Activated naive CD4-positive, alpha-beta T cell treated with anti-CD3 and anti-CD28 coated beads for 36 hours (primary cell): ENCODE measurements at places on chromosomes 13 and 19. TPM values are rescaled to one million over a fixed set of nuclear protein-coding genes. Genes with fewer than 3 reads are reported as not detected.

KLK2 gene
- total RNA-seq: not detected

PSG5 gene
- total RNA-seq: not detected

FOXA3 gene
- total RNA-seq: 0.20 TPM

OR4F17 gene
- total RNA-seq: not detected

SERPINE3 gene
- not detected for total RNA-seq

HIPK4 gene
- total RNA-seq: not detected

PPP1R37 gene
- total RNA-seq: 10.3 TPM

METTL21C gene
- total RNA-seq: not detected

DNA sequence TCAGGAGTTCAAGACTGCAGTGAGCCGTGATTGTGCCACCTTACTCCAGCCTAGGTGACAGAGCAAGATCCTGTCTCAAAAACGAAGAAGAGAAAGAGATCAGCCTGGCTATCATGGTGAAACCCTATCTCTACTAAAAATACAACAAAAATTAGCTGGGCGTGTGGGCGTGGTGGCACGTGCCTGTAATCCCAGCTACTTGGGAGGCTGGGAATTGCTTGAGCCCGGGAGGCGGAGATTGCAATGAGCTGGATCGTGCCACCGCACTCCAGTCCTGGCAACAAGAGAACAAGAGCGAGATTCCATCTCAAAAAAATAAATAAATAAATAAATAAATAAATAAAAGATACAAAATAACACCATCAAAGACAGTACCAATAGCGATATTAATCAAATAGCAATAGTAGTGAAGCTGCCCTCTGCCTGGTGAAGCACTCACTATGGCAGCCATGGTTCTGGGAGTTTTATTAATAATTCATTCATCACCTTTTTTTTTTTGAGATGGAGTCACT, 53.9 kb downstream of the NFIC start:
- no peak overlapping the region for H3K27ac ChIP-seq
- H3K36me3 ChIP-seq: no peaks in the 10 kb centered on the region
- no peak for DNase-seq
- no peak overlapping the region for H3K4me3 ChIP-seq

DNA sequence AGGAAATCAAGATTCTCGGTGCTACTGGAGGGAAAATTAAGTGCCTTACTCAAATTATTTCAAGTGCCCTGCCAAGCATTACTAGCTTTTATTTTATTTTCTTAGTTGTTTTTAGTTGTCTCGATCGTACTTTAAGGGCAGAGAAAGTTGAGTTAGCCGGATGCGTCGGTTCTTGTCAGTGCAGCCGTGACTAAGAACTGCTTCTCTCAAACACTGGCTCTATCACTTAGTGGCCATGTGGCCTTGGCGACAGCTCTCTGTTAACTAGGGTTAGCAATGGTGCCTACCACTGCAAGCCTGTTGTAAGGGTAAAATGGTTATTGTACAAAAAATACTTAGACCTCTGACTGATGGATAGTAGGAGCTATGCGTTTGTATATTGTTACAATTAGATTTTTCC, 227.8 kb downstream of the KATNAL1 start:
- H3K27me3 ChIP-seq: no peaks in the 10 kb centered on the region
- no peak overlapping the region for H3K4me3 ChIP-seq
- no peak for DNase-seq
- H3K4me1 ChIP-seq: no peaks in the 10 kb centered on the region
- H3K27ac ChIP-seq: no peak overlapping the region

GRCh38 chr19:19218911-19219310, 7.2 kb downstream of the NCAN start:
- DNase-seq: no peak
- H3K4me1 ChIP-seq: peaks cover 2% of the 10 kb centered on the region
- no peak overlapping the region for H3K27ac ChIP-seq
- H3K27me3 ChIP-seq: peaks cover 25% of the 10 kb centered on the region
- no peaks in the 10 kb centered on the region for H3K36me3 ChIP-seq
- H3K4me3 ChIP-seq: no peak overlapping the region

- no peaks in the 10 kb centered on the region for H3K4me1 ChIP-seq
- H3K4me3 ChIP-seq: no peak overlapping the region
- H3K27me3 ChIP-seq: no peaks in the 10 kb centered on the region
- DNase-seq: no peak
- H3K36me3 ChIP-seq: no peaks in the 10 kb centered on the region
- no peak overlapping the region for H3K27ac ChIP-seq
Measured at GRCh38 chr13:107824635-107825034, 390.7 kb downstream of the LIG4 start.

DNA sequence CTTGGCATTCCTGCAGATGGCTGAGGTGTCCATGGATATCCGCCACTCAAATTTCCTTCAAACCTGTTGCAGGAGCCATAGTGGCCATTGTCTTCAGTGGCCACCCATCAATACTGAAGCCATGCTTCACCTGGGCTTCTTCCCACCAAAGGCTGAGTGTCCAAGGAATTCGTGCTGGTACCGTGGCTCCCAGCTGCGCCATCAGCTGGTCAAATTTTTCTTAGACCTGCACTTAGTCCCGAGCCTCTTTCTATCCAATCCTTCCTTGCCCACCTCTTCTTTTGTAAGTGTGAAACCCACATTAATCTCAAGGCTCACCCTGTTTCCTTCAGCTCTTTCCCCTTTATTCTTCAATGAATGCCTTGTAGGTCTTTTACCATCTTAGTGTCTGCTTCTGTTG, 152.1 kb downstream of the PCDH9 start:
- DNase-seq: no peak
- no peak overlapping the region for H3K27ac ChIP-seq
- no peak overlapping the region for H3K4me3 ChIP-seq

GRCh38 chr19:12985049-12985776, 10.1 kb upstream of the NFIX start:
- DNase-seq: no peak
- H3K27me3 ChIP-seq: no peaks in the 10 kb centered on the region
- no peak overlapping the region for H3K27ac ChIP-seq
- no peaks in the 10 kb centered on the region for H3K36me3 ChIP-seq
- no peak overlapping the region for H3K4me3 ChIP-seq

GRCh38 chr19:47679922-47680857, 33.0 kb upstream of the EHD2 start:
- H3K4me1 ChIP-seq: no peaks in the 10 kb centered on the region
- no peak overlapping the region for H3K4me3 ChIP-seq
- H3K27me3 ChIP-seq: no peaks in the 10 kb centered on the region
- no peak overlapping the region for H3K27ac ChIP-seq
- no peak for DNase-seq

DNA sequence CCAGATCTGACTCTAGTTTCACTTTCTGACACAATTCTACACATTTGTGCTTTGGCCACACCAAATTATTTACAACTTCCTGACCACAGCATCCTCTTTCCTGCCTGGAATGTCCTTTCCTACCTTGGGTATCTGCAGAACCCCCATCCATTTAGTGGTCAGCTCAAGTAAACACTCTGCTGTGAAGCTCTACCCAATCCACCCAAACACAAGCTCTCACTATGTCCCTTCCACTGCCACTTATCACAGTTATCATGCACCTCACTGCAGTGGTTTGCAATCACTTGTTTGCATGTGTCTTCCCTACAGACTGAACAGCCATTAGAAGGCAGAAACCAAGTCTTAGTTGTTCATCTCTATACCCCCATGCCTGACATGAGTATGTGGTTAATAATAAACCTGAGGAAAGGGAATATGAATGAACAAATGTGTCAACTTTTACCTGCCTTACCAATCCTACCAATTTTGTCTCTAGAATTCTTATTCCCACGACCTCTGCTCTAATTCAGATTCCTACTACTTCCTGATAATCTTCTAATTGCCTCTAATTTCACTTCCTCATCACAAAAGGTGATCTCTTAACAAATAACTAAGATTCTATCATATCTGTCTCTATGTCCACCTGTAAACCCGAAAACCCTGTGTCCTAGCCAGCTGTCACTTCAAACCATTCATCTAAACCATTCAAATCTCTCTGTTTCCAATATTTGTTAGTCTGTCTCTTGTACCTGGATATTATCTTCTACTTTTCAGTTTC, 25.1 kb downstream of the LNX2 start:
- H3K27me3 ChIP-seq: no peaks in the 10 kb centered on the region
- H3K4me1 ChIP-seq: peaks cover 4% of the 10 kb centered on the region
- no peak overlapping the region for H3K4me3 ChIP-seq
- no peak for DNase-seq

DNA sequence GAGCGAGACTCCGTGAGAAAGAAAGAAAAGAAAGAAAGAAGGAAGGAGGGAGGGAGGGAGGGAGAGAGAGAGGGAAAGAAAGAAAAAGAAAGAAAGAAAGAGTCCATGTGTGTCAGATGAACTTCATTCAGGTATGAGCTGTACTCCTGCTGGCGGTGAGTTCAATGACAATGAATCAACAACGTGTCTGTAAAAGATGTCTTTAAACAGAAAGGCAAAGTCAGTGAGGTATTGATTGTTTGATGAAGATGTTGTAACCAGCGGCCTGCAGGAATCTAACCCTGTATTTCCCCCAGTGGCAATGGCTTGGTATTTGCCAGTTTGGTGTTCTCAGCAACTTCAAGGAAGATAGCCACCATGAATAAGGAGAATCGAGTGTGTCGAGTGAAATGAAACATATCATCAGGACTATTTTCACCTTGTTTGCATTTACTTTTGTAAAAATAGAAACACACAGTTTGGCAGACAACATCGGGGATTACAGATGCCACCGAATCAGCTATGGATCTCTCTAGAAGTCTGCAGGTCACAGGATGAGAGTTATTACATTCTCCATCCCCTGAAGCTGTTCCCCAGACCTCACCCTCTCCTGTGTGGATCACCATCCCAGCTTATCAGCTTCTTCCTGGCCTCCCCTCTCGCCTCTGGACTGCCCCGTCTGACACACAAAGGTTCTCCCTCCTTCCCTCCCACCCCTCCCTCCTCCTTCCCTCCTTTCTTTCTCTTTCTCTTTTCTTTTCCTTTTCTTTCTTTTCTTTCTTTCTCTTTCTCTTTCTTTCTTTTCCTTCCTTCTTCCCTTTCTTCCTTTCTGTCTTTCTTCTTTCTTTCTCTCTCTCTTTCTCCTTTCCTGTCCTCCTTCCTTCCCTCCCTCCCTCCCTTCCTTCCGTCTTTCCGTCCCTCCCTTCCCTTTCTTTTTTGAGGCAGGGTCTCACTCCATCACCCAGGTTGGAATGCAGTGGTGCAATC, 8.2 kb upstream of the SBK3 start:
- no peaks in the 10 kb centered on the region for H3K4me1 ChIP-seq
- H3K36me3 ChIP-seq: no peaks in the 10 kb centered on the region
- no peak for DNase-seq

DNA sequence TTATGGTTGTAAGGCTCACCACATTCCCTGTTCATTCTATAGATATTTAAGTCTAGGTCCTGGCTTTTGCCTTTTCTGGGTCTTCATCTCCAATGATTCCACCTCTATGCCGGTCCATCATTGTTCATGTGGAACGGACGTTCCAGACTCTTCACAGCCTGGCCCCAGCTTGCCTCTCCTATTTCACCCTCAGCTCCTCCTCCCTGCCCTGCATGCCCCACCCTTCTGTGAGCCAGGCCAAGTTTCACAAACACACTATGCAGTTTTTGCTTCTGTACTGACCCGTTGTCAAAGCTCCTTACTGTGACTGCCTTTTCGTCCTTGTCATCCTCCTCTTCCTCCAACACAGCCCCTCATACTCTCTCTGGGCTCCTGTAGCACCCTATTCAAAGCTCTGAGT, 31.3 kb downstream of the TEX26 start:
- no peaks in the 10 kb centered on the region for H3K36me3 ChIP-seq
- peaks cover 31% of the 10 kb centered on the region for H3K27me3 ChIP-seq
- H3K27ac ChIP-seq: no peak overlapping the region
- no peak overlapping the region for H3K4me3 ChIP-seq
- no peaks in the 10 kb centered on the region for H3K4me1 ChIP-seq

- peak overlapping the region; percentile 31 for H3K27ac ChIP-seq
- no peaks in the 10 kb centered on the region for H3K27me3 ChIP-seq
- DNase-seq: peak; percentile 19
- H3K36me3 ChIP-seq: peaks cover 38% of the 10 kb centered on the region
- peaks cover 12% of the 10 kb centered on the region for H3K4me1 ChIP-seq
Measured at GRCh38 chr19:36093146-36093662, 17.7 kb upstream of the OVOL3 start.

GRCh38 chr19:900043-900301, 6.7 kb downstream of the RNU6-9 start:
- H3K27ac ChIP-seq: no peak overlapping the region
- no peak for DNase-seq

GRCh38 chr19:4709440-4710280, 14.0 kb downstream of the DPP9 start:
- peaks cover 16% of the 10 kb centered on the region for H3K36me3 ChIP-seq
- no peak overlapping the region for H3K4me3 ChIP-seq
- no peaks in the 10 kb centered on the region for H3K27me3 ChIP-seq
- peak overlapping the region; percentile 36 for H3K27ac ChIP-seq
